SIG-M5 (cell line): ENCODE measurements at places on chromosomes 3 and 15.

GRCh38 chr3:165451371-165452070 is 255.3 kb upstream of the SLITRK3 start:
- DNase-seq, result no peak

DNA sequence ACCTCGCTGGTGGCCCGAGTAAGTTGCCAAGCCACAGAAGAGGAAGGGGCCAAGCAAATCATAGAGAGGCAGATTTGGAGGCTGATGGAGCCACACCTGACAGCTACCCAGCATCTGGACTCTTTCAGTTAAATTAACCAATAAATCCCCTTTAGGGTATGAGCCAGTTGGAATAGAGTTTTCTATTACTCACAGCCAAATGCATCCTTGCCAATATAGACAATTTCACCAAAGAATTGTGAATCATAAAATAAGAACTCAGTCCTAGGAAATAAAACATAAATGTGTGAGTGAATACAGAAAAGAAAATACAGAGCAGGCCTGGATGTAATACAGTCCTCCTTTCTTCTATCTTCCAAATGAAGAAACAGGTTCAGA is 161.6 kb upstream of the ANKRD28 start:
- no peak for DNase-seq

DNA sequence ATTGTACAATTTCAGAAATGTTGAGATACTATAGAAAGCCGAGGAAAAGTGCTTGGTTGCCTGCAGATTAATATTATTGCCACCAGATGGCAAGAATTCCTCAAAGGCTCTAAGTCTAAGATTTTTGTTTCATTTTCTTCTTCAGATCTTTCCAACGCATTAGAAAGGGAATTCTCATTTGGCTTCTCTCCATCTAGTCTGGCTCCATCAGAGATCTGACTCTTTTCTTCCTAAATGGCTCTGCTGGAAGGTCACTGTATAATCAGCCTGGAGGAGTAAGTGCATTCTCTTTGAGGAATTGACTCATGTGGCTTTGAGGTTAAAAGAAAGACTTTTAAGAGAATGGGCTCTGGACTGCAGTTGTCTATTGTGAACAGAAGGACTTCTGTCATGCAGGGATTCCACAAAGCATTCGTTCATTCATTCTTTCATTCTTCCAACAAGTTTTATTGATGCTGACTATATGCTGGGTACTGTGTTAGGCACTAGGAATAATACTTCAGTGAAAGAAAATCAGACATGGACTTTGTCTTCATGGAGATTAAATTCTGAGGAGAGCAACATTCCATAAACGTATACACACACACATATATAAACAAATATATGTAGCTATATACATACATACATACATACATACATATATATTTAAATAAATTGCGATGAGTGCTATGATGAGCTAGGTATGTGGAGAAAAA is 55.3 kb downstream of the SLC28A2 start:
- no peak for DNase-seq

DNA sequence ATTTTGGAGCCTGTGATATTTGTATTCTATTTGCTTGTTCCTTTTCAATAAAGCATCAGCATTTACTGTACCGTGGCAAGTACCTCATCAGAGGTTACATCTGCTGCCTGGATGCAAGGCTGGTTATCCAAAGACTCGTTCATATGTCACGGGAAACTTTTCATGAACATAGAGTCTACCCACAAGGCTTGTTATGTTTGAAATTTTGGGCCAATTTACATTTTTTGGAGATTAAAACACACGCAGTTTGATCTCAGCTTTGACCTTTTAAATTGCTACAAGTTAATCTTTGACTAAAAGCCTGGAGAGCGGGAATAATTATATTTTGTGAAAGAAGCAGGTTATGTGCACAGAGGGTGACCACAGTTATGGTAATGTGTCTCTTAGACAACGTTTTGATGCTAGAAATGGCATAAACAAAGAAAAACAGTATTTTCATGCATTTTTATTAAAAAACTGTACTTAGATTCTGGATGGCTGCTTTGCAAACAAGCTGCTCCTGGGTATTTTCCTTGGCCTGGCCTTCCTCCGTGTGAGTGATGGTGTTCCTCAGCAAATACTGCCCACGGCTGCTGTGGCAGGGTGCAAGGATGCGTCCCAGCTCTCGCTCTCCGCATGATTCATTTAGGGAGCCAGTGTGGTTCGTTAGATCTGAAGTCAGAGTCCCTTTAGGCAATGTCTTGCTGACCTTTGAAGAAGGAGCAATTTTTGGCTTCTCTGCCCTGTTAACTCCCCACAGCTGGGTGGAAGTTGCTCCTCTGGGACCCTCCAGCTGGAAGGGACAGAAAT is 27.1 kb downstream of the CHST2 start:
- DNase-seq, result no peak

- no peak for DNase-seq
Observed at GRCh38 chr3:105137911-105138310, 228.8 kb upstream of the ALCAM start.

DNA sequence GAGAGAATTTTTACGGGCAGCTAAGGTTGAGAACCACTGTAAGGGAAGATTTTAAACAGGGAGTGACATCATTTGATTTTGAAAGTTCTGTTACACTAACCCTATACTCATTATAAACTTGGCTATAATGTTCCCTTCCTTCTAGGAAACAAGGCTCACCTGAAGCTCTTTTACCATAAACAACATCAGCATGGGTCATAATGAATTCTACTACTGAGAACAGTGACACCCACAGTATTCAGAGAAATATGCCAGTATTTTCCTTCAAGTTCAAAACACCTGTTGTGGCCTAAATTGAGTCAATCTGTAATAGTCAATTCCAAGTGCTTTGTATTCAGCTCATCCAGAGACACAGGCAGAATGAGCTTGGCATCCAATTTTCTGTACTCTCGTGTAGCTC is 175.3 kb upstream of the STT3B start:
- no peak for DNase-seq

DNA sequence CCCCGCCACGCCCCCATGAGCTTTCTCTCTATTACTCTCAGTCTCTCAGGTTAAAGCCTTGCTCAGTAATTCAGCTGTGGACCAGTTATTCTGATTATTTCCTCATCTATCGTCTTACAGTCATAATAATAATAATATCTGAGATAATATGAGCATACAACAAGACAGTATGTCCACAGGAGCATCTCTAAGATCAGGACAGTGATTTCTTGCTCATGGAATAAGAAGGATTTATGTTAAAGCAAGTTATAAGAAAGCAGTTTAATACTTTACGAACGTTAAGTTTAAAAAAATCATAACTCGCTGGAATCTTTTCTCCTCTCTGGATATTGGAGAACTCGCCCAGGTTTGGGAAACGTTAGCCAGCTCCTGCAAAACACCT is 643 bp upstream of the LMCD1 start:
- no peak for DNase-seq

DNA sequence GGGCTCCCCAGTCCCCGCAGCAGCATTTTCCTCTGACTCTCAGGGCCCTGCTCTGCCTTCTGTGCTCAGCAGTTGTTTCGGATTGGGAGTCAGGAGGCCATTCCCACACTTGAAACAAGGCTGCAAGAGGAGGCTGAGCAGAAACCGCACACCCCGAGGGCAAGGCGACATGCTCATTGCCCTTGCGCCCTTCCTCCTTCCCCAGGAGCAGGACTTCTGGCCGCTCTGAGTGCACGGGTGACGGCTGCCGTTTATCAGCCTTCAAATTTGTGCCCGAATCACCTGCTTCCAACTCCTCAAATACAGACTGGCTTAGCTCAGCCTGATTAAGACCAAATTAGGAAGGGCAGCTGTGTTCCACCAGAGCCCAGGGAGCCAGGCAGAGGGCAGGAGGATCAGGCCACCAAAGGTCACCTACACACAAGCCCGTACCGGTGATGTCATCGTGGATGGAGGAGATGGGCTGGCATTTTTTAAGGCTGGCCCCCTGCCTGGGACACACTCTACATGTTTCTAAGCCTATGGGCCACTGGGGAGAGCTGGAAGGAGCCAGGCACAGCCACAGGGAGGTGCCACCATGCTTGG is 38.1 kb downstream of the TM2D3 start:
- no peak for DNase-seq

DNA sequence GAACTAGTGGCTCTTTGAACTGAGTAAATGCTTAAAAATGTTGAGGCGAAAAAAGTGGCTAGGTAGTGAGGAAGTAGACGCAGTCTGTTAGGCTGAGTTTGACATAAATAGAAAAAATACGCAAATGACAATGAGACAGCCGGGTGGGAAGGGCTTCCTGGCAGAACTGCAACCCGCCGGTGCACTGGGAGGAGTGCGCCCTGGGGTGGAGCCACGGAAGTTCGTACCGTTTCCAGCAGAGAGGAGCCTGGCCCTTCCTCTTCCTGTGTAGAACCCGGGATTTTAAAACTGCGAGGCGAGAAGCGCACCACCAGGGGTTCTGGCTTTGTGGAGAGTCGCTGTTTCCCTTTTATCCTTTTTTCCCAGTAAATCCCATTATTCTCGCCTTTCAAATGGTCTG is 602.6 kb downstream of the PYDC2 start:
- DNase-seq, result no peak

GRCh38 chr3:52483081-52483480 is 12.1 kb upstream of the STAB1 start:
- DNase-seq, result no peak

GRCh38 chr3:77835921-77836320 is 796.0 kb downstream of the ROBO2 start:
- DNase-seq, result no peak

DNA sequence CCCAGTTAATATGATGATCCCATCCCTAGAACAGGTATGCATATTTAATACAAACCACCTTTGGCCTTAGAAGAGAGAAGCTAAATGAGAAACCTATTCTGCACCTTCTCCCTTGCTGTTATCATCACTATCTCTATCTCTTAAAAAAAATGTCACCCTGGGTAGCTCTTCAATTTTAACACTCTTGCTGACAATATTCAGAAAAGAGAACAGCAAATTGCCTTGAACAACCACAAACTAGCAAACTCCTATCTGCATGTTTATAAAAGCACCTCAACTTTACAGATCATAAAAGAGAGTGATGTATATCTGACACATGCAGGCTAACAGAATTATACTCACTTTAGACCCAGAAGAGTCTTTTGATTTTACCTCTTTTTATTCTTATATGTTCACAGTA is 7.4 kb downstream of the TOP2B start:
- DNase-seq, result no peak

DNA sequence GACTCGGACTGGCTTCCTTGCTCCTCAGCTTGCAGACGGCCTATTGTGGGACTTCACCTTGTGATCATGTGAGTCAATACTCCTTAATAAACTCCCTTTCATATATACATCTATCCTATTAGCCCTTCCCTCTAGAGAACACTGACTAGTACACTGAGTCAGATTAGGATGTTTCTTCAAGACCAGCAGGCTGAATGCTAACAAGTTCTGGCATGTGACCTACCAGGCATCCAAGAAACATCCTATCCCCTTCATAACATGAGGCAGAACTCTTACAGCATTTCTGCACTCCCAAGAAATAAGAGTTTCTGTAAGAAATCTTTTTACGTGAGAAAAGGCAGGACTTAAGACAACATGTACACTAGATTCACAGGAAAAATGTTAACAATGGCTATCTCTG is 9.3 kb downstream of the CFAP92 start:
- no peak for DNase-seq

- DNase-seq, result no peak
Observed at GRCh38 chr3:137032465-137033120, 74.8 kb downstream of the IL20RB start.

GRCh38 chr3:155843569-155843968 is 10.7 kb downstream of the SLC33A1 start:
- DNase-seq, result no peak

- DNase-seq, result no peak
Observed at GRCh38 chr15:54345827-54346226, 367.6 kb downstream of the UNC13C start.

DNA sequence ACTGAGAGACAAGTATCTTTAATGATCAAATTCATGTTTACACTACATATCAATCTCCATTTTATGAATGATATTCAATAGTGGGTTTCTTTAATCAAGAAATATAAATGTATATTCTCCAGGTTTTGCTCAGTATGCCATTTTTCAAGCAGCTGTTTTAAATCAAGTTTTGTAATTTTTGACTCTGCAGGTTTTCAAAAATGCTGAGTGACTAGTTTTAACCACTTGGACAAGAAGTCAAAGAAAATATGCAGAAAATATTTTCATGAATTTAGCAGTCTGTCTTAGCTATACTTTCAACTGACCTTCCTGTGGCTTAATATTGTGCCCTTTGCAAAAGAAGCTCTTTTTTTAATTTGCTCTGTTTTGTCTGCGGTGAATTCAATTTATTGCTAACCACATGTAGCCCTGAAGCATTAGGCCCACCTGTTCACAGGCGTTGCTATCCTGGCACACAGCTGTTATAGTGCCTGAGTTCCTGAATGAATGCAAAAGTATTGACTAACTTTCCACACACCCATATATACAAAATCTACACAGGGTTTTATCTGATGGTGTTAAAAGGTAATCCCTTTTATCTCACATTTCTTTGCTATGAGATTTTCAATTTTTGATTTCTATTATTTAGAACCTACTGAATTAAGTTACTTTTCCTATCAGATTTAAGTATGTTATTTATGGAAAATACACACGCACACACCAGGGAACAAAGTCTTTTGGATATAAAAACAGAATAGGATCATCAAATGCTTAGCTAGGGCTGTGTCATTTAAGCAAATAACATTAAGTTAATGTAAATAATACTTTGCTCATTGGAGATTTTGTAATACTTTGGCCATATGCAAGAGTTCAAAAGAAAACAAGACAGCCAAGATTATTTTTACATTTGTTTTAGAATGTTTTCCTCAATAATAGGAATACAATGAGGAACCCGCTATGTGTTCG is 1166.1 kb upstream of the GBE1 start:
- no peak for DNase-seq

DNA sequence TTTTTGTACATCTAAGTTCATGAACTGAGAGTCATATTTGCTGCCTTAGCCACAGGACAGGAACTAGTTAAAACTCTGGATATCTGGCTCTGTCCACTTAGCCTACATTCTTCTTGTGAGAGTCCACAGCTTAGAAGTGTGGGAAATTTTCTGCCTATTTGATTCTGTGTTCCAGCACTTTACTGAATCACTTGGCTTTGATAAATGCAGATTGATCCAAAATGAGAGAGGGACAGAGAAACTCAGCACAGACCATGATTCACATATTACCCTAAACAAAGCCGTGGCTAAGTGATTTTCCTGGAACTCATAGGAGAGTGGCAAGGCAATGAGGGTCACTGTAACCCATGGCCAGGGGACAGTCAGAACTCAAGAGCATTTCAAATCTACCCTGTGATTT is 87.5 kb upstream of the CADPS start:
- no peak for DNase-seq
